ENCODE measurements at places on chromosomes 7 and 10. TPM values are rescaled to one million over a fixed set of nuclear protein-coding genes. Genes with fewer than 3 reads are reported as not detected.

DNA sequence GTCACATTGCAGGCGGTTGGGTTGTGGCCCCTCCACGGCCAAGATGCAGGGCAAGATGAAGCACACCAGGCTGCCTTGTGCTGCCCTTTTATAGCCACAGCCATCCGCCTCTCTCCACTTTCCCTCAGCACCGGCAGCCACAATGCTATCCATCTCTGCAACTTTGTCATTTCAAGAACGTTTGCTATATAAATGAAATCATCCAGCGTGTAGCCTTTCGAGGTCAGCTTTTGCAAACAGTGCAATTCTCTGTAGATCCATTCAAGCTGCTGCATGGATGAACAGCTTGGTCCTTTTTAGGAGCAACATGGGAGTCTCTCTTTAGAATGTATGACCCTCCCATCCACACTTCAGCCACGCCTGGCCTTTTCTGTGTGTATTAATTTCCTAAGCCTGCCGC is 6.4 kb upstream of the IL15RA start:
- no peak for DNase-seq

DNA sequence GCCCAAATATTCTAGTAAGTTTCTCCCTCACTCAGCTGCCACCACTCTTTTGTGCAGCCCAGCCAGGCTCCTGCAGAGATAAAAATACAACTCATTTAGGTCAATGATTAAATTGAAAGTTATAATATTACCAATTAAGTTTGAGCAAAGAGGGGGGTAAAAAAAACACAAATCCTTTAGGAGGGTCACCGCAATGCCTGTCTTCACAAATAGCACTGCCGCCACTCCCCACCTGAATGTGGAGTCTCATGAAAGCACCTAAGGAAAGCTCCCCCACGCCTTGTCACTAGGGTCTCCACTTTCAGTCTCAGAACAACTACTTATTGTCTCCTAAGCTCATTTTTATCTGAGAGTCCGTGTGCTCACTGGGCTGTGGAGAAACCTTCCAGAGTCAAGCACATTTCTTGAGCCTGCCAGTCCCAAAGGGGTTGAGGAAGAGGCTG is 148.7 kb downstream of the FGFR2 start:
- no peak for DNase-seq

- no peak for DNase-seq
Measured at GRCh38 chr10:114432566-114433093, 28.3 kb upstream of the AFAP1L2 start.

DNA sequence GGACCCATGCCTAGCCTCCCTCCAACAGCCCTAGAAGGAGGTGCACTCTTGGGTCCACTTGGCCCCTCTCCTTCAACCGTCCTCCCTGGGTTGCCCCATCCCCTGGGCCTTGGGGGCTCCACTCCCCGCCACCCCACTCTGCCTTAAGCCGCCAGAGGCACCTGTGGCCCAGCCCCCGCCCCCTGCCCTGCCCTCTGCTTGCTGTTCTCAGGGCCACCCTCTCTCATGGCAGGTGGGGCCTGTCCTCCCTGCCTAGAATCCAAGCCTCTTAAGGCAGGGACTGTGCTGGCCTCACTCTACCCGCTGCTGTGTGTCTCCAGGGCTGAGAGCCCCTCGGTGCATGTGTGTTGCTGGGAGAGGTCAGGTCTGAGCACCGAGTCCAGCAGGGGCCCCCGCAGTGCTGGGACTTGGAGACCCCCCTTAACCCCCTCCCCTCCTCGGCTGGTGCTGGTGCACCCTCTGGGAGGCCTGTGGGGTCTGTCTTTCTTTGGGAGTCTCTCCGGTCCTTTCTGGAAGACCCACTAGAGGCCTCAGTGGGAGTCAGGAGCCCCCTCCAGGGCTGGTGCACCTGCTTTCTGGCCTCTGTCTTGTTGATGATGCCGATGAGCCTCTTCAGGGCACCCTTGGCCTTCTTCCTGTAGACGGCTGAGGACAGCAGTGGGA is 43.8 kb downstream of the CFAP46 start:
- peak; percentile 70 for DNase-seq

- no peak for DNase-seq
Measured at GRCh38 chr10:112919721-112920120, 30.3 kb upstream of the TCF7L2 start.

- no peak for DNase-seq
Measured at GRCh38 chr7:28761505-28761904, 196.6 kb downstream of the TRIL start.

DNA sequence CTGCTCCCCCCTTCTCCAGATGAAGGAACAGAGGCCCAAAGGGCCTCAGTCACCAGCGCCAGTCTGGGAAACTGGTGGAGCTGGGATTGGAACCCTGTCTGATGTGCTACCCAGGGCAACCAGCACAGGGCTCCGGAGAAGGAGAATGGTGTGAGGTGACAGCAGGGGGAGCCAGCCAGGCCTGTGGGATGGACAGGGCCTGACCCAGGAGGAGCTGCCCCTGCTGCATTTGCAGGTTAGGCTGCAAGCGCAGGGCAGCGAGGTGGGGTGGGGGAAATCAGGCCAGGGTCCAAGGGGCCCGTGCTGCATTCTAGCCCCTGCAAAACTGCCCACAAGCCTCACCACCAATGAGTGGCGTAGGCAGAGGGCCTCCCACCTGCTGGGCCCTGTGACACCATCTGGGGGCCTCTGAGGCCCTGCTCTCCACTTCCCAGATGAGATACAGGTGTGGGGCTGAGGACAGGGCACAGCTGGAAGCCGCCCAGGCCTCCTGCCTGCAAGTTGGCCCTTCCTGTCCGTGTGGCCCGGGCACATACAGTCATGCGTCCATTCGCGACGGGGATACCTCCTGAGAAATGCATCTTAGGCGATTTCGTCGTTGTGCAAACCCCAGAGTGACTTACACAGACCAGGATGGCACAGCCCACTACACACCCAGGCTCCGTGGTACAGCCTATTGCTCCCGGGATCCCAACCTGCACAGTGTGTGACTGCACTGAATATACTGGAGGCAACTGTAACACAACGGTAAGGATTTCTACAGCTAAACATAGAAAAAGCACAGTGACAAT is 45.3 kb downstream of the RASGEF1A start:
- peak; percentile 72 for DNase-seq

GRCh38 chr7:27148756-27149641 is 1.4 kb upstream of the HOXA6 start:
- DNase-seq = peak; percentile 74

- DNase-seq = no peak
Measured at GRCh38 chr7:104572554-104572953, 244.2 kb downstream of the LHFPL3 start.

IGFBP1 gene
- not detected for total RNA-seq

Measured in spleen (tissue), 13 donors.